ENCODE measurements at places on chromosomes 6 and 20.

- DNase-seq, result no peak
These were observed 420.4 kb upstream of the OPRM1 start for GRCh38 chr6:153618371-153619322.

- DNase-seq, result no peak
These were observed 904.1 kb upstream of the MANEA start for GRCh38 chr6:94673251-94673650.

- DNase-seq, result no peak
These were observed 43.1 kb upstream of the IL20RA start for GRCh38 chr6:137087902-137088301.

DNA sequence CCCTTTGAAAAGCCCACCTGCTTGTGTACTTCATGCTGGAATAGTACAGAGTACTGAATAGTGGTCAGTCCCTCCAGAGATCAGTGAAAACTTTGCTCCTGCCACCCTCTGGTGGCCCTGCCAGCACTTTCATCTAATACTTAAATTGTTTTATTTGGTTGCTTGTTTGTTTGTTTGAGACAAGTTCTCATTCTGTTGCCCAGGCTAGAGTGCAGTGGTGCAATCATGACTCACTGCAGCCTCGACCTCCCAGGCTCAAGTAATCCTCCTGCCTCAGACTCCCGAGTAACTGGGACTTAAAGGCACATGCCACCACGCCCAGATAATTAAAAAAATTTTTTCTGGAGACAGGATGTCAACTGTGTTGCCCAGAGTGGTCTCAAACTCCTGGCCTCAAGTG, 9.1 kb downstream of the FAM83D start:
- DNase-seq, result peak; percentile 19

DNA sequence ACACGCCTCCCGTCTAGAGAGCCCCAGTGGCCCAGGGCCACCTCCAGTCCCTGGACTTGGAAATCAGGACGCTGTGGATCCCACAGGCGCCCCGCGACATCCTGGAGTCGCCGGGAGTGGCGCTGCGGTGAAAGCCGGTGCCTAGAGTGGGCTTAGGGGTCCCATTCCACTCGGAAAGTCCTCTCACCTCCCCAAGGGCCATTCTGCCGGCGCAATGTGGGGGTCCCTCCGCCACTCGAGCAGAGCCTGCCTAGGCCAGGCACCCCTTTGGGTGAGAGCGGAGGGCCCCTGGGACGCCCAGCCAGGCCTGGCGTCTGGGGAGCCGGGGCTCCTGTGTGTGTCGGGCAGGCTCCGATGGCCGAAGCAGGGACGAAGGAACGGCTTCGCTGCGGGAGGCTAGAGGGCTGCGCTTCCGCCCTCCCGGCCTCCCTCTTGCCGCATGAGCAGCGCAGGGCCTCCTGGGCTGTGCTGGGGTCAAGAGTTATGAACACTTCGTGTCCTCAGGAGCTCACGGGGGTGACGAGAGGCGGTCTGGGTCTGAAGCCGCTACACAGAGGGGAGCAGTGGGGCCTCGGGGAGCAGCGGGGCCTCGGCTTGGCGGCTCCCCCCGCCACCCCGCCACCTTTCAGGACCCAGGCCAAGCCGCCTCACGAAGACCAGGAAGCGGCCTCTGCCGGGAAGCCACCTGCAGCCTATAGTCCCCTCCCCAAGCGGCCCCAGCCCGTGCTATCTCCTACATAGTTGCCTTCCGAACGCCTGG, 13.6 kb downstream of the POU3F2 start:
- no peak for DNase-seq
